ENCODE measurements at places on chromosomes 5 and 9.

GRCh38 chr9:136597965-136598364 is 52.1 kb upstream of the NOTCH1 start:
- DNase-seq, result no peak

- no peak for DNase-seq
These were observed 23.3 kb downstream of the SMIM23 start for GRCh38 chr5:171808951-171809350.

GRCh38 chr5:131854134-131854533 is 57.3 kb upstream of the FNIP1 start:
- no peak for DNase-seq

GRCh38 chr5:62588668-62589067 is 10.0 kb downstream of the LRRC70 start:
- DNase-seq, result no peak

GRCh38 chr9:112262577-112262976 is 70.8 kb downstream of the PTBP3 start:
- DNase-seq, result no peak

GRCh38 chr5:175443514-175444059 is 395 bp downstream of the DRD1 start:
- no peak for DNase-seq

DNA sequence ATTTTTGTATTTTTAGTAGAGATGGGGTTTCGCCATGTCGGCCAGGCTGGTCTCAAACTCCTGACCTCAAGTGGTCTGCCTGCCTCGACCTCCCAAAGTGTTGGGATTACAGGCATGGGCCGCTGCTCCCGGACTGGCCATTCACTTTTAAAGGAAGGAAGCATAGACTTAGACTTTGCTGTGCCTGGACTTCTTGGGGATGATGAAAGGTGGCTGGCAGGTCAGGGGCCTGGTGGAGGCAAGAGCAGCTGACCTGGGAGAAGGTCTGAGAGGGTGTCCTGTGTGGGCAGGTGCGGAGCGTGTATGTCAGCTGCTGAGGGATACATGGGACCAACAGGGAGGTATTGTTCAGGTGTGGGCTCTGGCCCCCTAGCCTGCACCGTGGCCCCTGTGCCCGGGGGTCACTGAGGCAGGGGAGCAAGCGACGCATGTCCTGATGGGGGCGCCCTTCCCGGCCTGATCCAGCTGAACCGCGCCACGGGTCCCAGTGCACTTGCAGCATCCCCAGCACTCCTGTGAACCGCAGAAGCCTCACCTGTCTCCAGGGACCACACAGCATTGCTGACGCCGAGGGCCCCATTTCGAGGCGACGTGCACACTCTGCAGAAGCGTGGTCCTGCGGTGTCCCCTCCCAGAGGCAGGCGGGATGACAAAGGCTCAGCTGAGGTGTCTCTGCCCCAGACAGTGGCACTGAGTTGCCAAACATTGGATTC is 23.1 kb downstream of the NDUFS6 start:
- no peak for DNase-seq
